B cell (primary cell): ENCODE measurements at places on chromosomes 4 and X.

DNA sequence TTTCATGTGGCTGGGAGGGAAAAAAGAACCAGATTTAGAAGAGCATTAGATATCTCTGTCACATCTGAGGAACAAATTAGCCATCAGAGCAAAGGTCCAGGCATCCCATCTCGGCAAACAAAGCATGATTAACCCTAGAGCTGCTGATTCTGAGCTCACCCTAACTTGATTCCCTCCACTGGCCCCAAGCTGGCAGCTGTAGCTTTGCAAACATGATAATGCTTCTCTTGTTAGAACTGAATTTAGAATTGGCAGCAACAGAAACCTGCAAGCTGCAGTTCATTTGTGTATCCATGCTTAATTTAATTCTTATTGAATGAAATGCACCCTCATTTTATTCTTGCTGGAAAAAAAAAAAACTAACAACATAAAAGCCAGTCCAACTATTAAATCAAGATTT is 289.2 kb downstream of the IL1RAPL1 start:
- H3K4me1 ChIP-seq, result no peaks in the 10 kb centered on the region
- no peak overlapping the region for H3K4me3 ChIP-seq
- H3K27ac ChIP-seq, result no peak overlapping the region
- H3K27me3 ChIP-seq, result no peaks in the 10 kb centered on the region

GRCh38 chrX:111511477-111511876 is at the start of gene SERTM2:
TSS of gene SERTM2 (plus strand) at chrX:111511645. CDS start at chrX:111518858, 7,213 bp downstream.
- H3K27ac ChIP-seq, result no peak within 1 kb of the TSS
- DNase-seq, result peak; percentile 1
- no peaks in the 10 kb centered on the region for H3K36me3 ChIP-seq
- no peaks in the 10 kb centered on the region for H3K4me1 ChIP-seq

- no peaks in the 10 kb centered on the region for H3K36me3 ChIP-seq
- H3K4me3 ChIP-seq, result peak overlapping the region; percentile 45
- peaks cover 20% of the 10 kb centered on the region for H3K4me1 ChIP-seq
- H3K27ac ChIP-seq, result no peak overlapping the region
Measured at GRCh38 chr4:183721207-183722081, 62.4 kb downstream of the TRAPPC11 start.

- no peak overlapping the region for H3K4me3 ChIP-seq
- no peak overlapping the region for H3K27ac ChIP-seq
- H3K36me3 ChIP-seq, result peaks cover 2% of the 10 kb centered on the region
- no peaks in the 10 kb centered on the region for H3K27me3 ChIP-seq
Measured at GRCh38 chrX:118679290-118679689, 48.1 kb upstream of the IL13RA1 start.

DNA sequence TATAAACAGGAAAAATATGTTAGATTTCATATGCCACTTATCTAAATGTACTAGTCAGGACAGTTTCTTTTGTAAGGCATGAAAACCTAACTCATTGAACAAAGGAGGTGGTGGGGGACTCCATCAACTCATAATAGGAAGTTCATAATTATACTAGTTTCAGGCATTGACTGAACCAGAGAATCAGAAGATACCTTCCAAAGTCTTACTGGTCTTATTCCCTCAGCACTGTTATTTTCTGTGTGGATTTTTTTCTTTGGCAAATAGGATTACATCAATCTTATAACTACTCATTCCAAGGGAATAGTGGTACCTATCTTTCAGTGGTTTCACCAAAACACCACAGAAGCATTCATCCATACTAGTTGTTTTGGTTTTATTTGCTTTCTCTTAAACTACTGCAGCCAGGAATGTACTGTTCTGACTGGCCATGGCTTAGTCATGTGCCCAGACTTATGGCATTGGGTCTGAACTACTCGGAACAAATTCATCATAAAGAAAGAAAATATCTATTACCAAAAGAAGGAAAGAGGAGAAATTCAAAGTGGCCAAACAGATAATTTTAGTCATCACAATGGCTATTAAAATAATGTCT is 273.9 kb downstream of the ARAP2 start:
- no peak overlapping the region for H3K27ac ChIP-seq
- DNase-seq, result no peak
- no peak overlapping the region for H3K4me3 ChIP-seq
- H3K4me1 ChIP-seq, result no peaks in the 10 kb centered on the region

DNA sequence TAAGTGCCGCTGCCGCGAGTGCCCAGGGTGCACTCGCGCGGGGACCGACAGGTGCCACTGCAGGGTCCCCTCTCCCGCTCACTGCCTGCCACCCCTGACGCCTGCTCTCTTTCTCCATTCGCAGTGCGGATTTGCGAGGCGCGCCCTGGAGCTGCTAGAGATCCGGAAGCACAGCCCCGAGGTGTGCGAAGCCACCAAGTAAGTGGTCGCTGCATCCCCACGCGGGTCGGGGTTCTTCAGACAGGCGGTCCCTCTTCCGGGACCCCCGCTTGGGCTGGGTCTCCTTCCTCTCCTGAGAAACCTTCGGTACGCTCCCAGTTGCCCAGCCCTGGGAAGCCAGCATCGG is 547 bp downstream of the GUCY1A1 start:
- peak overlapping the region; percentile 46 for H3K4me3 ChIP-seq
- peaks cover 12% of the 10 kb centered on the region for H3K4me1 ChIP-seq
- no peak overlapping the region for H3K27ac ChIP-seq
- no peaks in the 10 kb centered on the region for H3K27me3 ChIP-seq
- peak; percentile 50 for DNase-seq
- no peaks in the 10 kb centered on the region for H3K36me3 ChIP-seq

DNA sequence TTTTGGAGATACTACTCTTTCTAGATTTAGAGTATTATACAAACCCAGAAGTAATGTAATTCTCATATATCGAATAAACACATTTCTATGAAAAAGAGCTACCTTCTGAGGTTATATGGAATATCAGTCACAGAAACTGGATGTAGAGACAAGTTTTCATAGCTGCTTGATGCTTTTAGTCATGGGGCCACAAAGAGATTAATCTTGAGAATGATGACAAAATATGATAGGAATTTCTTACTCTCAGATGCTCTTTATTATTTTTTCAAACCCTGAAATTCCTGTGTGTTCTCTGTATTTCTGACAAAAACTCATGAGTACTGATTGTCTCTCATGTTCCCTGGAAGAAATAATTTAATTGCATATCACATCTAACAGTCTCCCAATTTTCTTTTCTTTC is 662.5 kb downstream of the RAPGEF2 start:
- DNase-seq, result no peak
- no peak overlapping the region for H3K27ac ChIP-seq
- H3K27me3 ChIP-seq, result no peaks in the 10 kb centered on the region
- H3K4me1 ChIP-seq, result no peaks in the 10 kb centered on the region
- H3K4me3 ChIP-seq, result no peak overlapping the region

DNA sequence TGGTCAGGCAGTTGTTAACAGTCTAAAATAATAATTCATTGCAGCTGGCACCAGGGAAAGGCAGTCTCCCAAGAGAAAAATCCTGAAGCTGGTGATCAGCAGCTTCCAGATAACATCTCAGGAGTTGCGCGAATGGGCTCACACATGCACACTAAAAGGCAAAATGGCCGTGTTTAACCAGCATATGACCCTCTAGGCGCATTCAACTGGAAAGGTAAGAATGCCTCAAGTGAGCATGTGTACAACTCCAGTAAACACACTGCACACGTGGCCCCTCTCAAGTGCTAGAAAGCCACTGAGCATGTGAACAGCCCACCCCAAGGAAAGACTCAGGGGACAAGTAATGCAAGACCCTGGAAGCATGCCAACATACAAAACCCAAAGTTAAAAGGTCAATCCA is 33.1 kb downstream of the STPG2 start:
- no peaks in the 10 kb centered on the region for H3K4me1 ChIP-seq
- no peaks in the 10 kb centered on the region for H3K36me3 ChIP-seq
- no peak overlapping the region for H3K27ac ChIP-seq
- no peak for DNase-seq
- H3K4me3 ChIP-seq, result no peak overlapping the region
- H3K27me3 ChIP-seq, result no peaks in the 10 kb centered on the region

- H3K4me1 ChIP-seq, result peaks cover 7% of the 10 kb centered on the region
- H3K27me3 ChIP-seq, result no peaks in the 10 kb centered on the region
- no peak overlapping the region for H3K27ac ChIP-seq
- no peak for DNase-seq
Measured at GRCh38 chr4:87555773-87556619, 26.8 kb upstream of the SPARCL1 start.

DNA sequence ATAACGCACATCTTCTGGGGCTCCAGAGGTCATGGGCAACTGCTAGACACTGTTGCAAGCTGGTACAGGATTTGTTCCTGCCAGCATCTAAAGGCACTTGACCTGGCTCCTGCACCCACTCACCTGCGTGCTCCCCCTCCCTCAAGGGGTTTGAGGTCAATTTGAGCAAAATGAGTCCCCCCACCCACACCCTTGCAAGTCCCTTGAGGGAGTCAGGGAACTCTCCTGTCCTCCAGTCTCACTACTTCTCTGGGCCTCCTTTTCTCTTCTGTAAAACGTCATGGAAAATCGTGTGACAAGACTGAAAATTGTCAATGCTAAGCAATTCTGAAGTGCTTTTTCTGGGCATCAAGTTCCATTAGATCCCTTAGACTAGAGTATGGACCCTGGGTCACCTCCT is 39.9 kb upstream of the PGK1 start:
- H3K36me3 ChIP-seq, result no peaks in the 10 kb centered on the region
- no peak overlapping the region for H3K4me3 ChIP-seq
- no peak overlapping the region for H3K27ac ChIP-seq
- no peak for DNase-seq

DNA sequence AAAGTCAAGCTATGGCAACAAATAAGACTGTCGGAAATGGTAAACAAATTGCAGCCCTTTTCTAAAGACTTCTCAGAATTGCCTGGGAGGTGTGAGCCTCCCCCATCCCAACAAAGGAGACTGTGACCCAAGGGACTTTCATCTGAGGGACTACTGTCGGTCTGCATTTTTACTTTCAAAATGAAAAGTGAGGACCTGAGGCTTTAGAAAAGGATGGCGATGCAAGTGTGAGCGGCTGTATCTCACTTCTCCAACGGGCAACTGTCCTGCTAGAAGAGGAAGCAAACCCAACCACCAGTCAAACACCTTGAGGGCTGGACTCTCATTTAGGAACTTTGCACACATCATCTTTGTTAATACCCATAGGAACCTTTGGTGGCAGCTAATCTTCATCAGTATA is 62.6 kb upstream of the CLNK start:
- DNase-seq, result no peak
- H3K27ac ChIP-seq, result no peak overlapping the region
- no peak overlapping the region for H3K4me3 ChIP-seq
- peaks cover 23% of the 10 kb centered on the region for H3K4me1 ChIP-seq
- H3K36me3 ChIP-seq, result no peaks in the 10 kb centered on the region
- H3K27me3 ChIP-seq, result no peaks in the 10 kb centered on the region
